A549 treated with CORT108297 at 1 μM for 4 hours (cell line): ENCODE measurements at places on chromosomes 16 and 17. TPM values are rescaled to one million over a fixed set of nuclear protein-coding genes. Genes with fewer than 3 reads are reported as not detected.

The SLC5A2 gene
- total RNA-seq, result 0.07 to 0.46 TPM (median 0.21 TPM) in 5 replicates

The CA5A gene
- total RNA-seq, result not detected in 5 replicates

The KRTAP9-2 gene
- not detected in 5 replicates for total RNA-seq

The RASL10B gene
- total RNA-seq, result 0.07 to 0.15 TPM (median 0.11 TPM) in 5 replicates

The MT1M gene
- not detected in 5 replicates for total RNA-seq

The HBA2 gene
- total RNA-seq, result 0.24 to 0.60 TPM (median 0.47 TPM) in 4 of 5 replicates, not detected in the other

The OR4D1 gene
- 0.02 TPM in 1 of 5 replicates, not detected in the others for total RNA-seq

The SLC6A2 gene
- total RNA-seq, result 0.03 to 0.08 TPM (median 0.04 TPM) in 3 of 5 replicates, not detected in the others

The SEZ6L2 gene
- total RNA-seq, result 16.9 to 23.6 TPM (median 21.7 TPM) in 5 replicates

The CES5A gene
- not detected in 5 replicates for total RNA-seq

The IGF2BP1 gene
- 51.3 to 86.3 TPM (median 76.5 TPM) in 5 replicates for total RNA-seq

The C1QL1 gene
- 14.7 to 35.1 TPM (median 30.0 TPM) in 5 replicates for total RNA-seq

The UNC13D gene
- 4.5 to 5.2 TPM (median 5.0 TPM) in 5 replicates for total RNA-seq

The HGS gene
- total RNA-seq, result 142 to 227 TPM (median 216 TPM) in 5 replicates

The TNFRSF17 gene
- total RNA-seq, result not detected in 5 replicates
